Choroid plexus epithelial cell (primary cell): ENCODE measurements at places on chromosomes 13 and 19.
A peak's percentile ranks its signal among the peaks of the same experiment; 100 is the strongest.

- DNase-seq: no peak
These were observed 39.1 kb downstream of the EFNB2 start for GRCh38 chr13:106496072-106496997.

- no peak for DNase-seq
These were observed 53.5 kb downstream of the KATNAL1 start for GRCh38 chr13:30253830-30254229.

- DNase-seq: no peak
These were observed 1.9 kb downstream of the CIRBP start for GRCh38 chr19:1270854-1271527.

DNA sequence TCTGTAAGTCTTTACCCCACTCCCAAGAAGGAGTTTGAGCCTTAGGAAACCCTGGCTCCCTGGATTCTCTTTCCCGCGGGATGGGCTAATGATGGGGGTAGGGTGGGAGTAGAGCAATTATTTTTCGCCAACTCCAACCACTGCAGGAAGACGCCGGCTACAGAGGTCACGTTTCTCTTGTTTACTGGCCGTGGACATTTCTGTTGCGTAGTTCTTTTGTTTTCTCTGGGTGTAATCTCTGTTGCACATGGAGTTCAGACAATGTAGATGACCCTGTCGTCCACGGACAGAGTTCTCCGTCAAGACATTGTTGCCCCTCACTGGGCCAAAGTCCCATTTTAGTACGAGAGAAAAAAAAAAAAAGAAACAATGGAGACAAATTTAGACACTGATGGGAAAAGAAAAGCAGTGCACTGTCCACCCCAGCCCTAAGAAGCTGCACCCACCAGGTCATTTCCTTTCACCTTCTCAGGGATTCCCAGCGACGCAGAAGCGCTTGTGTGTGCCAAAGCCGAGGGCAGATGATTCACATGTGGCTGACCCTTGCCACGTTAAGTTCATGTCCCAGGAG lies 133.9 kb upstream of the ARGLU1 start:
- no peak for DNase-seq

DNA sequence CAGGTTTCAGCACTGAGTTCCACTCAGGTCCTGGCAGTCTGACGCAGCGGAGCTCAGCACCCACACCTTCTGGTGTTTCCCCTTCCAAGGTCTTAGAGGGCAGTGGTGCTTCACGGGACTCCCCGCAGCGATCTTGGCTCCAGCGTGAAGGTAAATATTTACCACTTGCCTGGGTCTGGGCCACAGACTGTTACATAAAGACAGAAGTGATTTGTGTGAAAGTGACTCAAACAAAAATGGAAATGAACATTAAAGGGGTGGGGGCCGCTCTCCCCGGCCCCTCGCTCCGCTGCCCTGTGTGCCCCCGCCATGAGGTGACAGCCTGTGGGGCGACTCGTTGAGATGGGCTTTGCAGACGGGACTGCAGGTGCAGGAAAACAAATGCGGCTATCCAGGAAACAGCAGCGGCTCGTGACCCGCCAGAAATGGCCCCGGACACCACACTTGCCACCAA lies 55.0 kb downstream of the GGACT start:
- no peak for DNase-seq

- DNase-seq: peak; percentile 90
These were observed 8.6 kb downstream of the ISOC2 start for GRCh38 chr19:55452749-55453346.

GRCh38 chr19:30350692-30351663 lies 21.2 kb upstream of the ZNF536 start:
- DNase-seq: no peak

DNA sequence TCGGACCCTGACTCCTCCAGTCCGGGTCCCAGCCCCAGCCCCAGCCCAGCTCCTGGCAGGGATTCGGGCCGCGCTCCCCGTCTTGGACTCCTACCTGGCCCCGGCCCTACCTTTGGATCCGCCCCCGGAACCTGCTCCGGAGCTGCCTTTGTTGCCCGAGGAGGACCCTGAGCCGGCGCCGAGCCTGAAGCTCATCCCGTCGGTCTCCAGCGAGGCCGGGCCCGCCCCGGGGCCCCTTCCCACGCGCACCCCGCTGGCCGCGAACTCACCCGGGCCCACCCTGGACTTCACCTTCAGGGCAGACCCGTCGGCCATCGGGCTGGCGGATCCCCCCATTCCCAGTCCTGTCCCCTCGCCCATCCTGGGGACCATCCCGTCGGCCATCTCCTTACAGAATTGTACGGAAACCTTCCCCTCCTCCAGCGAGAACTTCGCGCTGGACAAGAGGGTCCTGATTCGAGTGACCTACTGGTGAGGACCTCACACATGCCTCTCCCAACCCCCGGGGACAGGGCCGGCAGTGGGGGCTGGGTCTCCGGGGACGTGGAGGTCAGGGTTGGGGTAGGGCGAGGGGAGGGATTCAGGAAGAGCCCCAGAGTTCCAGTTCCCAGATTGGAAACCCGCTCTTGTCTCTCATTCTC lies 732 bp downstream of the SELENOV start:
- DNase-seq: no peak

- DNase-seq: peak; percentile 69
These were observed 342.4 kb downstream of the KCNRG start for GRCh38 chr13:50357586-50358118.

GRCh38 chr19:32458500-32459123 lies 53.0 kb downstream of the DPY19L3 start:
- DNase-seq: peak; percentile 40

DNA sequence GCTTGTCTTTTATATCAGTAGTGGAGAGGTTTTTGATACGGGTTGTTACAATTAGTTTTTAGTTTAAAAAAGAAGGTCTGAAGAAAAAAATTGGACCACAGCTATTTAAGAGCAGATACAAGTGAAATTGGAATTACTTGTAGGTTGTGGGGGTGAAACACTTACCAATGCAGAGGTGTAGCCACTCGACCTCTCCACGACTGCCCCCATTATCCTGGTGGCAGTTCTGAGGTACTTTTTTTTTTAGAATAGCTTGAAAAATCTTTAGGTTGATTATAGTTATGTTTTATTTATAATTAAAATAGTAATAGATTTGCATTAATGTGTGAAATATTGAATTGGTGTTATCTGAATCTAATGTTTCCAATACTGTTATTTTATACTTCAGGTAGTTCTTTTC lies 60.7 kb downstream of the PAN3 start:
- DNase-seq: no peak

DNA sequence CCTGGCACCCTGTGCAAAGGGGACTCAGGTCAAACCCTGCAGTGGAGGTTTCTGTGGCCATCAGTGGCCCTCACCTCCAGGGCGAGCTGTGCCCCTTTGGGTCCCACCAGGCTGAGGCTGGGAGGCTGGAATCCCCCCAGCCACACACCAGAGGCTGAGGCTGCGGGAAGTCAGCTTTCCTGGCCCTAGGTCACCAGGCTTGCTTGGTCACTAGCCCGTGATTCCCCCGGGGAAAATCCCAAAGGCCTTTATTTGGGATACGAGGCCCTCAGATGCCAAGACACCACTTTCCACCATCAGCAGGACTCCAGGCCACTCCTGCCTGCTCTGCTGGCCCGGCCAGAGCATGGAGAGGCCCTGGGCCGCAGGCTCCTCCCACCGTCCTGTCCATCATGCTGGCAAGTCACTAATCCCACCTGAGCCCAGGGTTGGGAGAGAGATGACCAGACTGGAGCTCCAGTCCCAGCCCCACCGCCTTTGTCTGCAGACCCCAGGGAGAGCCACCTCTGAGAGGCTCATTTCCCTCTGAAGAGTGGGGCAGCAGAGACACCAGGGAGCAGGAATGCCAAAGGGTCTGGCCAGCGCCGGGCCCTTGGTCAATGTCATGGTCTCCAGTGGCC lies 4.7 kb downstream of the NKPD1 start:
- no peak for DNase-seq

GRCh38 chr13:23634897-23635296 lies 64.7 kb downstream of the TNFRSF19 start:
- DNase-seq: no peak

- no peak for DNase-seq
These were observed 117.6 kb upstream of the SOX1 start for GRCh38 chr13:111949311-111949710.

- DNase-seq: no peak
These were observed 16.6 kb upstream of the TRIM13 start for GRCh38 chr13:49980266-49980665.

DNA sequence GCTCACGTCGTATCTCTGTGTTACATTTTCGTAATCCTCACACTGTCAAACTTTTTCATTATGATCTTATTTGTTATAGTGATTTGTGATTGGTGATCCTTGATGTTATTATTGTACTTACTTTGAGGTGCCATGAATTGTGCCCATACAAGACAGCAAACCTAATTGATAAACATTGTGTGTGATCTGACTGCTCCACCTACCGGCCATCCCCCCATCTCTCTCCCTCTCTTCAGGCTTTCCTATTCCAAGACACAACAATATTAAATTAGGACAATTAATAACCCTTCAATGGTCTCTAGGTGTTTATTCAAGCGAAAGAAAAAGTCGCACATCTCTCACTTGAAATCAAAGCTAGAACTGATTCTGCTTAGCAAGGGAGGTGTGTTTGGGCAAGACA lies 349.3 kb downstream of the RBM26 start:
- DNase-seq: no peak

- no peak for DNase-seq
These were observed 30.7 kb downstream of the CEACAM1 start for GRCh38 chr19:42497492-42498168.

- no peak for DNase-seq
These were observed 422.0 kb downstream of the FGF14 start for GRCh38 chr13:101979825-101980224.

DNA sequence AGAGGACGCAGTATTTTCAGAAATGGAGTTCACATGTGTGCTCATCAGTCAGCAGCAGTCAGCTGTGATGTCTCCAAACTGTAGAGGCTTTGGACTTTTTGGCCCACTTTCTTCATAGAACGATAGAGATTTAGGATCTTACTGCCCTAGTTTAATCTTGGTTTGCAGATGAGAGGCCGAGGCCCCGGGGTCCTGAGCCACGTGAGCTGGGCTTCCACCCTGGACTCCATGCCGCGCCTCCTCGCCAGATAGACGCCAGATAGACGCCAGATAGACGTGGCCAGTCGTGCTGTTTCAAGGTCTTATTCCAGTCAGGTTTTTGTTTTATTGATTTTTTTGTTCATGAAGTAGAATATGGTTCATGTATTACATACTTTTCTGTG lies 11.7 kb upstream of the MCF2L start:
- no peak for DNase-seq

DNA sequence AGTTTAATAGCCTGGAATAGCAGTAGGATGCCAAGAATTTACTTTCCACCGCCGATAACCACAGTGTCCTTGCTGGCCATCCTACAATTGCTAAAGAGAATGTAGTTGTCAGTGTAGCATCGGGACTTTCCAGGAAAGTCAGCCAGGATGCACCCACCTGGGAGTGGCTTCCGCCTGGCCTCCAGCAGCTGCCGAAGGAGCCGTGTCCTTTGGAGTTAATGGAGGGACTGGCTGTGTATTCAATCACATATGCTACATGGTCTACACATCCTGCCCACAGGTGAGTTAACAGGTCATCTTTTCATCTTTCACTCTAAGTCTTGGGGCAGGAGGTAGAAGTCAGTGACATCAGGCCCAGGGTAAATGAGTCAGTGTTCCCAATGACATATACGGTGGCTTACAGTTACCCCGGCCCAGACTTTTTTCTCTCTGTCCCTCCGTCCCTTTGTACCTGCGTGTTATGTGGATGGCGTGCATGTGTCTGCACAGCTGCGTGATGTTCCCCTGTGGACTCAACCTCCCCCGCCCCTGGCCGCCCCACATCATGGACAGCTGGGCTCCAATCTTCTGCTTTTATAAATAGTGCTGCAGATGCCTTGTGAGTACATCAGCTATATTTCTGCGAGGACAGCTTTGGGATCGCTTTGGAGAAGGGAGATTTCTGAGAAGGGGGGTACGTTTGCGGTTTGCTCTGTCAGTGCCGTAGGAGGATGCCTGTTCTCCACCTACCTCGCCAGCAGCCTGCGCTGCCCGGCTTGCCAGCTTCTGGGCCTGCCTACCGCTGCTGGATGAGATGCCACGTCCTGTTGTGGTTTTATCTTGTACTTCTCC lies 63.1 kb downstream of the ATP11A start:
- DNase-seq: no peak

- DNase-seq: peak; percentile 42
These were observed 36.2 kb downstream of the GPC6 start for GRCh38 chr13:93262729-93263345.

- no peak for DNase-seq
These were observed 108.9 kb downstream of the RBM26 start for GRCh38 chr13:79297128-79297527.

DNA sequence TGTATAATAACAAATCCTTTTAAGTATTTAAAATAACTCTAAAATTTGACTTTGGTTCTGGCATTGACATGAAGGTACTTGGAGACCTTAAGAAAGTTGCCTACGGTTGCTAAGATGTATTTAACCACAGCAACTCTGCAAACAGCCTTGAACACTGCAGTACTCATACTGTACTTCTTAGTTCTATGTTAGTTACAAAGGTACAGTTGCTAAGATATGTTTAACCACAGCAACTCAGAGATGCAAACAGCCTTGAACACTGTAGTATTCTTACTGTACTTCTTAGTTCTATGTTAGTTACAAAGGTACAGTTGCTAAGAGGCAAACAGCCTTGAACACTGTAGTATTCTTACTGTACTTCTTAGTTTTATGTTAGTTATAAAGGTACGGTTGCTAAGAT lies 268.3 kb upstream of the MIR17HG start:
- DNase-seq: no peak

- DNase-seq: no peak
These were observed 4.4 kb upstream of the SRRM5 start for GRCh38 chr19:43607238-43608205.

- peak; percentile 50 for DNase-seq
These were observed 7.1 kb downstream of the LIPE start for GRCh38 chr19:42420055-42420544.
